NCI-H2029 treated with DMSO at 0.1 percent for 48 hours (cell line): ENCODE measurements at places on chromosomes 1 and 21.

GRCh38 chr1:167564612-167565270, 11.2 kb upstream of the CREG1 start:
- DNase-seq, result no peak

- DNase-seq, result no peak
Measured at GRCh38 chr1:154716614-154717527, 108.9 kb upstream of the ADAR start.

- no peak for DNase-seq
Measured at GRCh38 chr1:157161901-157162300, 23.7 kb upstream of the ETV3 start.

DNA sequence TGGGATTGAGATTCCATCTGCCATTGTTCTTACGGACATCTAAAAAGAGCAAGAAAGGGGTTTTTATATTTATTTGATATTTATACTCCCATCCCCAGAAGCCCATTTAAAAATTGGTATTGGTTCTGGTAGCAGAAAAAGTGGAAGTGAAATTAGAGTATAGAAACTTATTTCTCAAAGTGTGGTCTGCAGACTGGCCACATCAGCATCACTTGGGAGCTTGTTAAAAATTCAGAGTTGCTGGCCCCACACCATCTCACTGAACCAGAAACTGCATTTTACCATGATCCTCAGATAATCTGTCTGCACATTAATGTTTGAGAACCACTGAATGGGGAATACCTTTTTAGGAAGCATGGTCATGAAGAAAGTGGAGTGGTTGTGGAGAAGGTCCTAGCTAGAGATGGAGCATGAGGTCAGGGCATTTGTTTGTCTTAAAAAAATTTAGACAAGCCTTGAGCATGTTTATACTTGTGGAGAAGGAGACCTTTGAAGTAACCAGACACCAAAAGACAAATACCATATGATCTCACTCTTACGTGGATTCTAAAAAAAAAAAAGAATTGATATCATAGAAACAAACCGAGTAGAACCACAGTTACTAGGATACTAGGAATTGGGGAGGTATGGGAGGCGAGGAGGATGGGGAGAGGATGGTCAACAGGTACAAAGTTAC, 116.3 kb downstream of the ST6GALNAC3 start:
- DNase-seq, result no peak

- DNase-seq, result no peak
Measured at GRCh38 chr1:177355575-177355974, 184.8 kb downstream of the BRINP2 start.
